Kidney capillary endothelial cell (primary cell): ENCODE measurements at places on chromosomes 12 and 14.

- no peak for DNase-seq
Observed at GRCh38 chr14:40525314-40525713, 1081.4 kb upstream of the LRFN5 start.

DNA sequence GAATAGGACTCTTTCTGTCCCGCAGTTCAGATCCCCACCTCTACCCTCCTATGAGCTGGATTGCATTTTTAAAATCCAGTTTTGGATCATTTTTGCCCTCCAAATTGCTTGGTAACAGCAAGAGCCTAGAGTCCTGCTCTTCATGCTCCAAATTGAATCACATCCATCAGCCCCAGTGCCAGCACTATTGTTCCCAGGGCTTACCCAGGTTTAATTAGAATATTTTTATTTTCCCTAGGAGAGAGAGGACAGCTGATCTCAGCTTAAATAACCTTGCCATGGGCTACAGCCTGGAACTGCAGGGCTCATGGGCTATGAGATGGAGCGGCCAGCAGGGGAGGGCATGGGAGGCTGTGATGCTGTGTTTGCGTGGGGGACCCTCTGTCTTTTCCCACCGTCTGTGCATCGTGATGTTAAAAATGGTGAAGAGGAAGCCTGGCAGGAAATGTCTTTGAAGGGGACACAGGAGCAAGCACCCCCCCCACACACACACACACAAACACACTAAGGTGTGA lies 59.4 kb upstream of the WSCD2 start:
- no peak for DNase-seq

- no peak for DNase-seq
Observed at GRCh38 chr14:99800781-99801180, 7.6 kb downstream of the EML1 start.

DNA sequence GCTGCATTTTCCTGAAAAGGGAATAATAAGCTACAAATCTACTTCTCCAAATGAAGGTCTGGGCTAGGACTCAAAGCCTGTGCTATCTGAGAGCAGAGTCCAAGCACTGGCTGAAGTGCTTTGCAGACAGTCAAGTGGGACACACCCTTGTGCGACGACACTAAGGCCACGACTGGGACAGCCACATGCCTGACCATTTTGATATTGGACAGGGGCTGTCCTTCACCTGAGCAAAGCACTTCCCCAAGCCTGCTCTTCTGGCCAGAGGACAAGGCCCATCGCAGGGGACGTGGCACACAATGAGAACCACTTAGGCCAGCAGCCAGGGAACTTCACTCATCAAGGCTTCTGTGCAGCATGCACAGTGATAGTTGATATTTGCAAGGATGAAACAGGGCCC lies 71.4 kb downstream of the RBM19 start:
- DNase-seq, result no peak

- DNase-seq, result no peak
Observed at GRCh38 chr12:42828836-42829235, 239.3 kb upstream of the PRICKLE1 start.

- no peak for DNase-seq
Observed at GRCh38 chr12:96098631-96099030, 63.2 kb upstream of the LTA4H start.

GRCh38 chr14:20002319-20002718 lies 356 bp downstream of the OR4Q2 start:
- DNase-seq, result no peak

GRCh38 chr12:48512855-48513254 lies 12.6 kb upstream of the OR8S1 start:
- no peak for DNase-seq

DNA sequence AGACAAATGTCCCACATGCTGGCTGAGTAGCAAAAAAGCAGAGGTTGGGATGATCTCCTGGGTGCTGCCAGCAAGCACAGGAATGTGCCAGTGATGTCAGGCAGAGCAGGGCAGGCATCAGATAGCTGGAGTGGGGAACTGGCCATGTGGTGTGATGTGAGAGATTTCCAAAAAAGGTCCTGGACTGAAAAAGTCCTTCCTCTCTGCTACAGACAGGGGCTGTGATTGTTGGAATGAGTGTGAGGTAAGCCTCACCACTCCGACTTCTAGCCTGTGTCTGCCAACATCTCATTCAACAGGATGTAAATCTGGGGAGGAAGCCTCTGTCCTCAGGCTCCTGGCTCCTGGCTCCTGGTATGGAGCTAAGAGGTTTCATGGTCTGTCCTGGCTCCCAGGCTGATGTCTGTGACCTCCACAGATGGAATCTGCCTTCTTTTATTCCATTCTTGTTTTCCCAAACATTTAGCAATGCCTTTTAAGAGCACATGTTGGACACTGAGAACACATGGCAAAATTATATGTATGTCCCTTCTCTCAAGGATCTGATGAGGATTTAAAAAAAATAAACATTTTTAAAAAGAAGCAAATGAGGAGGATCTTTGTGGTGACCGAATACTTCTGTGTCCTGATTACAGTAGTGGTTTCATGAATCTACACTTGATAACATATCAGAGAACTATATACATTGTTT lies 50.1 kb upstream of the STK38L start:
- no peak for DNase-seq

GRCh38 chr14:32469388-32470160 lies 140.5 kb downstream of the AKAP6 start:
- DNase-seq, result peak; percentile 61
